Activated CD4-positive, alpha-beta T cell treated with anti-CD3 and anti-CD28 coated beads, Interleukin-2, amount 50 U/mL, for 48 hours (primary cell): ENCODE measurements at places on chromosomes 7 and 10.

DNA sequence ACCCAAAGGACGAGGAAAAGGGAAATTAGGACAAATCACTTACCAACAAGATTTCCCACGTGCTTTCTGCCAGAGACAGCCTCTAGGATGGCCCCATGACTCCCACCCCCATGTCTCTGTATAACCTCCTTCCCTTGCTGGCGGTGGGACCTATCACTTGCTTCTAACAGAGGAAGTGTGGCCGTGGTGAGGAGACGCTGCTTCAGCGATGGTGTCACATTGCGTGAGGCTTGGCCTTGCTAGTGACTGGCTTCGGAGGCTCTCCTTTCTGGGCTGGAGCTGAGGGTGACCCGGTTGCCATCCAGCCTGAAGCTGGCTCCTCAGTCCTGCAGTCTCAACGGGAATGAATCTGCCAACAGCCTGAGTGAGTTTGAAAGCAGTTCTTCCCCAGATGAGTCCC is 123.7 kb downstream of the ANLN start:
- no peak for DNase-seq

DNA sequence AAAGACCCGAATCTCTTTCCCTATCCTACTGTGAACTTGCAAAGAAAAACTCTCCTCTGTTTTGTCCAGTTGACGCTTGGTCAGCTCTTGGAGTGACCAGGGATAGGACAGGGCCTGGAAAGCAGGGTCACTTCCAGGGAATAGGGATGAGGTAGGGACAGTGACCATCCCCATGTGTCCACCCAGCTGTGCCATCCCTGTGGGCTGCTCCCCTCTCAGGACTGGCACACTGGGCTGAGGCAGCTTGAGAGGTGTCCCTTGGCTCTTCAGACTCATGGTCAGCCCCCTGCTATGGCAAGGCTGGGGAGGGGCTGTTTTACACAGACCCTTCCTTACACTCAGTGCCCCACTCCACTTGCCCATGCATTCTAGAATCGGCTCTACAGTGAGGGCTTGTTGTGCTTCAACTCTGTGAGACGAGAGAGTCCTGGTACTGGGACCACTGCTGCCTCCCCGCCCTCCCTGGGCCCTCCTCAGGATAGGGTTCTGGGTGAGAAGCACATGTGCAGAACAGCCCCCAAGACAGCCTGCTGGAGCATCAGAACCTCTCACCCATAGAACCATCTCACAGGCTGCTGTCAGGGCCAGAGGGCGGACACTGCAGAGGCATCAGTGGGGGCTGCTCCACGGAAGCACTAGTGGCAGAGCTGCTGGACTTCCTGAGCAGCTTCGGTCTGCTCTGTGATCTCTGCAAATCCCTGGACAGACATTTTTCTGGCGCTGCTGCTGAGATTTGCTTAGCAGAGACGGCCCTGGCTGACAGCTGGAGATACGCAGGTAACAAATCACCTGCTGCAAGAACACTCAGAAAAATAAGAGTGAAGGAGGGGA is 202.8 kb upstream of the CXCL12 start:
- DNase-seq: no peak

DNA sequence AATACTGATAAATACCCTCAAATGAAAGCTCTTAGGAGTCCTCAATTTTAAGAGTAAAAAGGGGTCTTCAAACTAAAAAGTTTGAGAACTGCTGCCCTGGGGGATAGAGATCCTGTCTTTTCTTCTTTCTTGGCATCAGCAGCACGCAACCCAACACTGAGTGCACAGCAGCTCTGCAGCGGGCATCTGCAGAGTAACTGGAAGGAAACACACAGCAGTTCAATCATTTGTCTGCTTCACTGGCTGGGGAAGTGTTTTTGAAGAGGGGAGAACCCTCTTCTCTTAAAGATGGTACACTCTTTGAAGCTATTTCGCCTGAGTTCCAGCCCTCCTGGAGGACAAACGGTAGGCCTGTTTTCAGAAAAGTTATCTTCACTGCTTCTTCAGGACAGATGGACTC is 193.6 kb downstream of the FGFR2 start:
- DNase-seq: no peak

DNA sequence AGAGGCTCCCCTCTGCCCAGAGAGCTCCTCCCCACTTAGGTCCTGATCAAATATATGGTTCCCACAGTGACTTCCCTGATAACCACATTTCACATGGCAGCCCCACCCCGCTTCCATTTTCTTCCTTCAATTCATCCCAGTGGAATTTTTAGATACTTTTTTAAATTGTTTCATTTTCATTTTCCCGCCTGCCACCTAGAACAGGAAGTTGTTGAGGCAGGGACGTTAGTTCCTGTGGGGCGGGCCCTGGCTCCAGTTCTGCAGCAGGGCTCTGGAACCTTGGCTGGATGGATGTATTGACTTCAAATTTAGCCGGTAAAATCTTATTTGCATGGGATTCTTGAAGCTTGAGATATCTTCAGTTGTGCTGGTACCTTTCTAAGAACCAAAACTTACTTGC is 226.6 kb downstream of the PAXIP1 start:
- no peak for DNase-seq

- DNase-seq: no peak
These were observed 521.1 kb upstream of the POT1 start for GRCh38 chr7:125450749-125451148.
